ENCODE measurements at places on chromosomes 16 and 17.

GRCh38 chr17:15650741-15651582 lies 31.5 kb upstream of the FBXW10B start:
- DNase-seq, result no peak

- peak; percentile 93 for DNase-seq
Measured at GRCh38 chr16:86355531-86355930, 154.8 kb upstream of the FOXF1 start.

- DNase-seq, result no peak
Measured at GRCh38 chr16:72129976-72130656, 36.5 kb downstream of the DHX38 start.

DNA sequence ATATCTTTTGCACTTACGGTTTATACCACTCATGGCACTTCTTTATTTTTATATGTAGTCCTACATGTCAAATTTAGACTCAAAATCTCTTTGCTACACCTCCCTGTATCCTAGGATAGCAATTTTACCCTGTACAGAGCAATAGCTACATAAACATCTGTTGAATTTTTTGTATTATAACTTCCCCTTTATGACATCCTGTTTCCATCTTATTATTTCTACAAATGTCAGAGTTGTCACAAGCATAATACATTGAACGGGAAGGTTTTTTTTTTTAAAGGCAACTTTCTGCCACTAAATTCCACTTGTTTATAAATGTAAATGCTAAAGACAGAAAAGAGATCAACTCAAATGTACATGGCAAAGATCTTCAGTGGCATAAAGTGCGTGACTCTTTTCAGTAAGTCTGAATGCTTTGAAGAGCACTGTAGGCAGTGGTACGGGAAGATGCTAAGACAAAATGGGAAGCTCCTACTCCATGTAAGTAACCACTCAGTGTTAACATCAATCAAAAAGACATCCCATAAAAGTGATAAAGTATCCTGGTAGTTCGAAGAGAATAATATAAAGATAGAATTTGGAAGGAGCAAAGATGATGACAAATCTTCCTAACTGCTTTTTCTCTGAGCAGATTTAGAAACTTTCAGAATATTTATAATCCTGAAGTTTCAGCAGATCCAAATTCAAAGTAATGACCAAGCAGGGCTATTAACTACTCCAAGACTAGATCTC lies 26.8 kb downstream of the GNA13 start:
- no peak for DNase-seq

- DNase-seq, result no peak
Measured at GRCh38 chr16:1777375-1778199, 4.7 kb upstream of the MRPS34 start.

- peak; percentile 17 for DNase-seq
Measured at GRCh38 chr17:48262982-48263730, 155.6 kb downstream of the SNX11 start.

DNA sequence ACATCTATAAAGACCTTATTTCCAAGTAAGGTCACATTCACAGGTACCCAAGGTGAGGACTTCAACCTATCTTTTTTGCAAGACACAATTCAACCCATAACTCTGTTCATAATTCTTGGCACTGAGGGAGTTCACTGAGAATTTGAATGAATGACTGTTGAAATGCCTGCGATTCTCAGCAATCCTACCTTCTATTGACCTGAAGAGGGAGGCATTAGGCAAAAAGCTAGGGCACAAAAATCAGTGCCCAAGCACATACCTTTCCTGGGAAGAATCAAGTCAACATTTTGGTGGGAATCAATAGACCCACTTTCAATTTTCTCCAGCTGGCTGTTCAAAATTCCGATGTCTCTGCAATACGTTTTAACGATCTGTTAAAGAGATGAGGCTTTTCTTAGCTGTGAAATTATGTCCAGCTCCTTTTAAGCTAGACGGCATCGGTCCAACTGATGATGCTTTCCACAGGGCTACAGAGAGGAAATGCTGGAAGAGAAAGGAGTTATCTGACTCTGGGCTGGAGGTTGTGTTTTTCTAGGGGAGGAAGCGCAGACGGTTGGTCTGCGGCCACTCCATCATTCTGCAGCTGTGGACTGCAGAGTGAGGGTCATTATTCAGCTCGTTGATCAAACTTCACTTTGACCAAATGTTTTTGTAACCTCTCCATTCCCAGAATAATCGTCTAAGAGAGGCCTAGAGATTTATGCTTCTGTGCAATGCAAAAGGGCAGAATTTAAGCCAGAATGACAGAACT lies 25.2 kb downstream of the BCO1 start:
- DNase-seq, result peak; percentile 45

DNA sequence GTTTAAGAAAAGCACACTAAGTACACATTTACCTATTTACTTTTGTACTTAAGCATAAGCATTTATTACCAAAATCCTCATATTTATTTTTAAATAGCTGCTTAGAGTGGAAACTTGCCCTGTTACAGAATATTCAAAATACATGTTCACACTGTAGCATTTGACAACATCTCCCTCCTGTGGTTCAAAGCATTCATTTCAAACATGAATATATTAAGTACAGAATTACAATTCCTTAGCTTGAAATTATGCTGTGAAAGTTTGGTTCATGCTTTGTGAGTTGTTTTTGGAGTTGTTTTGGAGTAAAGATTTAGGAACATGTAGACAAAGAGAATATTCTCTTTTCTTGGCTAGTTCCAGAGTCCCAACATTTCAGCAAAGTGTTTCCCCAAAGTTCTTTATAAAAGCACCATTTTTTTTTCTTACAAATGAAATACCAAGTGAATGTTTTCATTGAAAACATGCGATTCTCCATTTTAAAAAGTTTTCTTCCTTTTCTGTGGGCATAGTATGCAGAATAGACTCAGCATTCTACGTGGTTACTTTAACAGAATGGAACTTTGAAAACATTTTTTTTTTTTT lies 33.2 kb downstream of the TUBD1 start:
- peak; percentile 78 for DNase-seq
